ENCODE measurements at places on chromosomes 11 and 22.
A peak's percentile ranks its signal among the peaks of the same experiment; 100 is the strongest.

GRCh38 chr22:49170053-49170452 lies 657.6 kb downstream of the BRD1 start:
- no peak for ATAC-seq

GRCh38 chr11:30143098-30143705 lies 87.6 kb upstream of the FSHB start:
- ATAC-seq = no peak

GRCh38 chr11:304915-305843 lies 2.4 kb upstream of the IFITM2 start:
- ATAC-seq = no peak

DNA sequence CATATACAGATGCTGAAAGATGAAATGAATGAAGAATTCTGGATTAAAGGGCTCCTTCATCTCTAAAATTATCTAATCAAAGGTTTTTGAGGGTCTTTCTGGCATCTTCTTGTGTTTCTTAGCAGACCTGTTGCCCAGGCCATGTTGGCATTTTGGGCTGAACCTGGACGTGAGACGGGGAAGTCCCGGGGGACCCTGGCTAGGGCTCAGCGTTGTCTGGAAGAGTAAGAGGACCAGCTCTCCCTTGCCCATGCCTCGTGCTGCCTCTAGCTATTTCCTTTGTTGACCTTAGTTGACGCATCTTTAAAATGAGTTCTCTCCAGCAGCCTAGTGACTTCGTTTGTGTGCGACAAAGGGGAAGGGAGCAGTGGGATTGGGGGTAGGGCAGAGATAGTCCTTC lies 152.2 kb downstream of the ST3GAL4 start:
- no peak for ATAC-seq

GRCh38 chr22:20566420-20567260 lies 59.2 kb downstream of the MED15 start:
- ATAC-seq = no peak

DNA sequence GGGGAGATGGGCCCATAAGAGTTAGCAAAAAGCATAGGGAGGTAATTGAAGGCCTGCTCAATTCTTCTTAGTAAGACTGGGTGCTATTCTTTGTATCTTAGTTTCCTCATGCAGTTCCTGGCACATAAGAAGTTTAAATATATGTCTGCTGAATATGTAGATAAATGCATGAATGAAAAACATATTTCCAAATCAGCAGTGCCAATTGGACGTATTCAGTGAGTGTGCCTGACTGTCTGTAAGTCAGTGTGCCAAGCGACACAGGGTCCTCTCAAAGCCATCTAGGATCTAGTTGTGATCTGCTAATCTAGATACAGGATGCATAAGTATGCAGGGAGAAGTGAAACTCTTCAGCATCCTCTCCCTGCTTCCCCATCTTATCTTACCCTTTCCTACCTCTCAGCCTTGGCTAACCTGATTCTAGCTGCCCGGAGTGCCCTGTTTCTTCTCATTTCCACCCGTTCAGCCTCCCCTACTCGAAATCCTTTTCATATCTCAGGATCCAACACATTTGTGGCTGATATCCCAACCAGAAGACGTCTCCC lies 91.1 kb upstream of the SORL1-AS1 start:
- ATAC-seq = no peak

- ATAC-seq = peak; percentile 68
Measured at GRCh38 chr11:86069408-86070101, 671 bp upstream of the PICALM start.

DNA sequence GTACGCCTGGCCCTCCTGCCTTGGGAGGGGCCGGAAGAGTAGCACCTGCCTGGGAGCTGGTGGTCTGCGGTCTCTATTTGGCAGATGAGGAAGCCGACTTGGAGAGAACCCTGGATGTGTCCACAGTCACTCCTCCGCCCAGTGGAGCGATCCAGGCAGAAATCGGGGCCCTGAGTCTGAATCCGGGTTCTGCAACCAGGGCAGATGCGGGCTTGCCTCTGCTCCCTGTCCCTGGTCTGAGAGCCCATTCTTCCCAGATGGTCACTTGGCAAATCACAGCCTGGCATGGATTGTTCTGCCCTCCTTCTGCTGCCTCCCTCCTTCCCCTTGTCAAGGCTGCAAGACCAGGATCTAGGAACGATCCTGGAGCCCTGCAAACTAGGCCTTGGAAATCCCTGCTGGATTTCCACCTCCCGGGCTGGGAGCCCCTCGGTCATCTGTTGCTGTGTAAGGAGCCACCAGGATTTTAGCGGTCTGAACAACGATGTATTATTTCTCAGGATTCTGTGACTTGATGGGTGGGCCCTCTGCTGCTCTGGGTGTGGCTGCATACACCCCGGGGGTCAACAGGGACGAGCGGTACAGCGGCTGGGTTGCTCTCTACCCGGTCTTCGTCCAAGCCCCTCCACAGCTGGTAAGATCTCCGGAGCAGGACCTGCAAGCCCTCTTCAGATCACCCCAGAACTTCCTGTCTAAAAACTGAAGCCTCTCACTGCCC lies 2.0 kb upstream of the ASCL2 start:
- no peak for ATAC-seq

GRCh38 chr22:46050451-46050845 lies 73.5 kb upstream of the WNT7B start:
- no peak for ATAC-seq

DNA sequence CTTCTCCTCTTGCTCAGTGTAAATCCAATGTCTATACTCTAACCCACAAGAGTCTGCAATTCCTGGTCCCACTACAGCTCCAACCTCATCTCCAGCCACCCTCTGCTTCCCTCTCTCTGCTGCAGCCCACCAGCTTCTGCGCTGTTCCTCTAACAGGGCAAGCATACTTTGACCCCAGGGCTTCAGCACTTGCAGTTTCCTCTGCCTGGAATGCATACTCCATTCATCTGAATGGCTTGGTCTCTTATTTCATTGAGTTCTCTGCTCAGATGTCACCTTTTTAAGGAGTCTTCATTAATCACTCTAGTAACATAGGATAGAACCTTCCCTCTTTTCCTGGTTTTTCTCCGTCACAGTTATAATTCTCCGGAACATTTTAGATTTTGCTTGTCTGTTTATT lies 141.6 kb downstream of the BUD13 start:
- no peak for ATAC-seq

DNA sequence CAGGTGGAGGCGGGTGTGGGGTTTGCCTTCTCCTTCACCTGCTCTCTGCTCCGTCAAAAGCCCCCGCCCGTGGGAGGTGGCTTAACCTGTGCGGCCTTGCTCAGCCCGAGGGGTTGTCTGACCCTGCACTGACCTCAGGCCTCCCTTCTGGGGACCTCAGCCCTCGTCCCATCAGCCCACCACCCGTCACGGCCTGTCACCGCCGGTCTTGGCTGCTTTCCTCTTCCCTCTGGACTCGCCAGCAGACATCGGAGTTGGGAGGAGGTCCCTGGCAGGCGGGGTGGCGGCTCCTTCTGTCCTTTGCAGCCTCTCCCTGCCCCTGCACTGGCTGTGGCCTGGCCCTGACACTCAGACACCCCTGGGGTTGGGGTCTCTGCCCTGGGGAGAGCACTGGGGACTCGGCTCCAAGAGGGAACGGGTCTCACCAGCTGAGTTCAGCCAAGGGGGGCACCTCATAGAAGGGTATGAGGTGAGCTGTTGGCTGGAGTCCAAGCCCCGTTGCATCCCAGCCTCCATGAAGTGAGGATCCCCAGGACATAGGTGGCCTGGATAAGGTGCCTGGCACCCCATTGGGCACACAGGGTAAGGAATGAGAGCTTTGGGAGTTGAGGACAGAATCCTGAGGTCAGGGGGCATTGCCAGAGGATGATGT lies 999.6 kb downstream of the BRD1 start:
- no peak for ATAC-seq

- no peak for ATAC-seq
Measured at GRCh38 chr11:44065161-44065661, 859 bp upstream of the ACCS start.

DNA sequence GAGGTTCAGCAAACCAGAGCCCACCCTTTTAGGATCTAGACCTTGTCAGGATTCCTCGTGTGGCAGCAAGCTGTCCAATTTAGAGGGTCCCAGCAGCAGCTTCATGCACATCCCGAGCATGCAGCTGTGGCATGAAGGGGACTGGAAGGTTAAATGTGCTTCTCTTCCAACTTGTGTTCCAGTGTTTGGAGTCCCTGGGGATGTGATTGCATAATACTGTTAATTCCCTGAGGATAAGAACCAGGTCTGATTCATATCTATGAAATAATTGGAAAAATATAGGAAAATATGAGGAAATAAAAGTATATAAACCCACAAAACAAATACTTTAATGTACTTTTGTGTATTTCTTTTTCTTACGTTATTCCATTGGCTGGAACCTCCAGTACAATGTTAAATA lies 130.5 kb downstream of the MORC2 start:
- no peak for ATAC-seq

GRCh38 chr11:77036398-77036797 lies 2.2 kb downstream of the B3GNT6 start:
- no peak for ATAC-seq

- no peak for ATAC-seq
Measured at GRCh38 chr11:102846292-102846691, 2.9 kb upstream of the MMP3 start.

DNA sequence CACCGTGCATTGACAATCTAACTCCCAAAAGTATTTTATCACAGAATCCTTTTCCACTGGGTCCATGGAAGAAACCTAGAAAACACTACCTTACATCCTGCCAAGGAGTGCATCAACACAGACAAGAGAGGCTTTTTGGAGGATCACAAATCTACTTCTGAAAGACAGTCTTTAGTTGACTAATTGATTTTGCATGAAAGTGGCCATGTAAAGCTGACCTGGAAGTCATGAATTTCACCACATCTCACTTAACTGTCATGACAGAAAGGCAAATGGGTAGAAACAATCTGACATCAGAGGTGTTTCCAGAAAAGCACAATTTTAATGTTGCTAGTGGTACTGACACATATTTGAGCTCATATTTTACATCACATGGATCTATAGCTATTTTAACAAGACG lies 101.6 kb downstream of the FAM76B start:
- ATAC-seq = no peak

GRCh38 chr11:98296091-98296880 lies 724.5 kb upstream of the CNTN5 start:
- no peak for ATAC-seq

DNA sequence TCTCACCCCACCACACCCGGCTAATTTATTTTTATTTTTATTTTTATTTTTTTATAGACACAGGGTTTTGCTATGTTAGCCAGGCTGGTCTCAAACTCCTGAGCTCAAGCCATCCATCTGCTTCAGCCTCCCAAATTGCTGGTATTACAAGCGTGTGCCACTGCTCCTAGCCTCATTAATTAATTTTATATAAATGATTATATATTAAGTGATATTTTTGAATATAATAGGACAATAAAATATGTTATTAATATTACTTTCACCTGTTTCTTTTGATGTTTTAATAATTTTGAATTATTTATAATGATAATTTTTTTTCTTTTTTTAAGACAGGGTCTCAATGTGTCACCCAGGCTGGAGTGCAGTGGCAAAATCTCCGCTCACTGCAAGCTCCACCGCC lies 2.2 kb upstream of the SEC14L4 start:
- ATAC-seq = no peak

All from stimulated activated memory B cell treated with anti-CD40 and anti-IgM and Interleukin-4, amounts not matched to agents 10 μg/mL and 1 μg/mL and 100 μg/mL, for 72 hours (primary cell).